ENCODE measurements at places on chromosomes 4 and X.

- DNase-seq = peak; percentile 31
Observed at GRCh38 chr4:3436798-3437581, 4.8 kb upstream of the HGFAC start.

DNA sequence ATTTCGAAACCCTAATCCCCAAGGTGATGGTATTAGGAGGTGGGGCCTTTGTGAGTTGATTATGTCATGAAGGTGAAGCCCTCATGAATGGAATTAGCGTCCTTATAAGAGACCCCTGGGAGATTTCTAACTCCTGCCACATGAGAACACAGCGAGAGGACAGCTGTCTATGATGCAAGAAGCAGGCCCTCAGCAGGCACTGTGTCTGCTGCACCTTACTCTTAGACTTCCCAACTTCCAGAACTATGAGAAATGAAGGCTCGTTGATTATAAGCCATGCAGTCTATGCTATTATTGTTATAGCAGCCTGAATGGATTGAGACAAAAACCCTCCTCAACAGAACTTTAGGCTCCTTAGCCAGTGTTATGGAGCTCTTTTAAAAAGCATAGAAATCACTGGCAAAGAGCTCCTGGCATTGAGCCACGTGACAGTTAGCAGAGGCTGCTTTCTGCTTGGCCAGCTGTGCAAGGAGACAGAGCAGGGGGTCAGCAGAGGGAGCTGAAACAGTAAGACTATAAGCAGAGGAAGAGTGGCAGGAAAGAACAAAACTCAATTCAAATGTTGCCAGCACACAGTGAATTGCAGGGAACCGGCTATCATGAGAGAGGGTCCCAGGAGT is 219.2 kb upstream of the FAT1 start:
- DNase-seq = peak; percentile 23

DNA sequence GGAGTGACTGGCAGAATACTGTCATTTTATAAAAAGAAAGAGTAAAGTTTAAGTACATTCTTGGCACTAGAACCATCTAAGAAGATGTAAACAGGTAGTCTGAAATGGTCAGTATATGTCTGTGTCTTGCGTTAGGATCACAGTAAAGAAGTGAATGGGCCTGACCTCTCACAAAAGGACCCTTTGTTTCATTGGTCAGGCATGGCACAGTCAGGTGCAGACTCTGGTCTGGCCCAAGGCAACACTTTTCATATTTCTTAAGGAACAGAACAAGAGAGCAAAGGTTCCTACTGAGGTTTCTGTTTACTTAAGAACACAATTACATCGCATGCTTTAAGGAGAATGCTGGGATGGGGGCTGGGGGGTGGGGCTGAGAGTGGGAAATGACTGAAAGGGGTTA is 48.1 kb downstream of the RPGR start:
- no peak for DNase-seq

- DNase-seq = peak; percentile 6
Observed at GRCh38 chrX:110665223-110666002, 130.2 kb downstream of the CHRDL1 start.

- DNase-seq = peak; percentile 58
Observed at GRCh38 chr4:182449186-182449929, 206.2 kb downstream of the TENM3 start.

GRCh38 chr4:128958194-128958593 is 135.1 kb downstream of the SCLT1 start:
- DNase-seq = no peak

GRCh38 chrX:105696870-105697269 is 125.5 kb upstream of the NRK start:
- DNase-seq = no peak

DNA sequence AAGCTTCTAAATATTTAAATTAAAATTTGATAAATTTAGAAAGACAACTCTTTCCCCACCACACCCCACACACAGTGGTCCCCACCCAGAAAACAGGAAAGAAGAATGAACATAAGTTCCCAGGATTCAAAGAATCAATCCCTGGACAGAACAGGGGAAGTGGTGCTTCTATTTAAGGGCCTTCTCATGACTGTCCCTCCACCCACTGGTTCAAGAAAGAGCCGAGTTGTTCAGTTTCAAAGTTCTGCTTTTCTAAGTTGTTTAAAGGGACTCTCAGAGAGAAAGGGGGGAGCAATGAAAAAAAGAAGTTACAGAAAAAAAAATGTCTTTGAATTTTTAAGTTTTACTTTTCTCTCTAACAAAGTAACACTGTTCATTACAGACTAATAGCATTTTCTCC is 195.8 kb downstream of the PDGFC start:
- DNase-seq = no peak

DNA sequence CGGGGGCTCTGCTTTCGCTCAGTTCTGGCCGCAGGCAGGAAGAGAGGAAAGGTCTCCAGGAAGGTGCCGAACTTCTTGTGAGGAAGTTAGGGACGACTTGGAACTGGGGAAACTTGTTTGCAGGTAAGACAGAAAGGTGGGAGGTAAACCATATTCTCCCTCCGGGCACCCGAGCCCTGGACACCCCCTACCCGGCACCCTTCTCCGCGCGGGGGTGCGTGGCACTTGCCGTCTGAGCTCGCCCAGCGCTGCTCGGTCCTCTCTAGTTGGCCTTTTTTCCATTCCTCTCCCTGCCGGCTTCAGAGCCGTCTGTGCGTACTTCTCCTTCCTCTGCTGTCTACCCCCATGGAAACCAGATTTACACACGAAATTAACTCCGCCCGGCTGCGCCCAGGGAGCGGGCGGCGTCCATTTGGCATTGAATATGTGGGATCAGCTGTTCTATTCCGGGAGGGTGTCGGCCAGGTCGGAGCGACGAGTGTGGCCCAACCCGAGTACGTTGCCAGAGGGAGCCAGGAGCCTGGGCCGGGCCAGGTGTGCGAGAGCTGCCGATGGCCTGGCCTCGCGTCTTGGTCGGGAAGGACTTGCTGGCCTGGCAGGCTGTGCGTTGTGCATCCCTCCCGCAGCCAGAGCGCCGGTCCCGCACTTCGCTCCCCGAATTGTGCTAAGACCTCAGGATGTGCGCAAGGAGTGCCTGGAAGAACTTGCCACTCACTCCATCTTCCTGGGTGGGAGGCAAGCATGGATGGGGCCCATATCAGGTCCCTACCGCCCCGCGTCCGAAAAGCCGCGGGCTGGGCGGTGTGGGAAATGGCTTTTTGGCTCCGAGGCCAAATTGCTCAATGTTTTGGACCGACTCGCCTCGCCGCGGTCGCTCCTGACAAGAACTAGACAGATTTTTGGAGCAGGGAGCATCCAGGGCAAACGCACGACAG is 1.7 kb downstream of the PDGFRA start:
- DNase-seq = no peak

DNA sequence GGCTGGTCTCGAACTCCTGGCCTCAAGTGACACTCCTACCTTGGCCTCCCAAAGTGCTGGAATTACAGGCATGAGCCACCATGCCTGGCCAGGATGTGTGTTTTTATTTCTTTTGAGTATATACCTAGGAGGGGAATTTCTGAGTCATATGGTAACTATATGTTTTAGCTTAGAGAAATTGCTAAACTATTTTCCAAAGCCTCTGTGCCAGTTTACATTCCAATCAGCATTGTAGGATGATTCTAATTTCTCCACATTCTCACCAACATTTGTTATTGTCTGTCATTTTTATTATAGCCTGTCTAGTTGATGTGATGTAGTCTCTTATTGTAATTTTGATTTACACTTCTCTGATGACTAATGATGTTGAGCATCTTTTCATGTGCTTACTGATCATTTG is 1576.0 kb downstream of the RPA4 start:
- no peak for DNase-seq

DNA sequence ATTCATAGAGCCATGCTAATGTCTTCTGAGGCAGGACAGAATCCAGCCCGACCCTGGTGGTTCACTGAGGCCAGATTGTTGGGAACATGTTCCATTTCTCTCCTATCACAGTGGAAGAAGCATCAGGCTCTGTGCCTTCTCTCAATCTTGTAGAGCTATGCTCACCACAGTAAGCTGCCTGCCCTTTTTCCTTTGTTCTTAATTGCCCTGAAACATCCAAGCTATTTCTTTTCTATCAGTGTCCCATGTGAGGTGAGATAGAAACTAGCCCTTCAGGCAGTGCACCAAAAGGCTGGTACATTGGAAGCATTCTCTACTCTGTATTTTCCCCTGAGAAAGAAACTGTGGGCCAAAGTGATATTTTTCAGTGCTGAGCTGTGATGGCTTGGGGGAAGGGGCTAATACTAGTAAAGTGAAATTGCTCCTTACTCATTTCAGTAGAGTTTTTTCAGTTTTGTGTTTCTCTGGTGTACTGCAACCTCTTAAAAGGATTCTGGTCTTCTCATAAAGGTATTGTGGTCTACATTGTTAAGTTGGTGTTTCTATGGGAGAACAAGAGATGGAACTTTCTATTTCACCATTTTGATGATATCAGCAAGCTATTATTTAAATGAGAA is 611.2 kb downstream of the RPA4 start:
- no peak for DNase-seq

DNA sequence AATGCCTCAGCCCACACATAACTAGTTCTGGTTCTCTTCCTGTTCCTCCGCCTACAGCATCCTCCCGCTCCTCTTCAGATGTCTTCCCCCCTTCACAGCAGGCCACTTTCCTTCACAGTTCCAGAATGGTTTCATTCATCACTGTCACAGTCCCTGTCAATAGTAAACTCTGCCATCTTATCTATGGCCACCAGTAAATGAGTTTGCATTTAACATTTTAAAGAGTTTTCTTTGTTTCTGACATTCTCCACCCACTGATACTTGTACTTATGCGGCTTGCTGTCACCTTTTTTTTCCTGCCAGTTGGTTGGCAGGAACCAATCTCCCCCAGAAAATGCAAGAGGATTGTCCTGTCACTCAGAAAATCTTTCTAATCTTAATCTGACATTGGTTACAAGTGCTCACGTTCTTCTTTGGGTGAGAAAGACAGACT is 114.1 kb downstream of the GLUD2 start:
- no peak for DNase-seq

DNA sequence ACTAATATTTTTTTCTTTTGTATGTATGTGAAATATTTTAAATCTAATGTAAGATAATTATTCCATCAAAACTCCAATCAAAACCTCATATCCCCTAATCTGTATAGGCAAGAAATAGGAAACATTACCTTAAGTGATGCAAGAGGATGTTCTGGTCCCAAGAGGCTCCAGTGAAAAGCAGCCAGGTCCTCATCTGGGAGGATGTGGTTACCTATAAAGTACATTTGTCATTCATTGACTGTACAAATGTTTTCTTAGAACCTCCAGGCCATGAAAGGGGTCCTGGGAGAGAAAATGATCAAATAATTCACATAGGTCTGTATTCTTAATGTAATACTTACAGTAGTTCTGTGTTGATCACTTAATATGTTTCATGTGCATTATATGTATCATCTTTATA is 25.5 kb downstream of the FAM120C start:
- DNase-seq = no peak

DNA sequence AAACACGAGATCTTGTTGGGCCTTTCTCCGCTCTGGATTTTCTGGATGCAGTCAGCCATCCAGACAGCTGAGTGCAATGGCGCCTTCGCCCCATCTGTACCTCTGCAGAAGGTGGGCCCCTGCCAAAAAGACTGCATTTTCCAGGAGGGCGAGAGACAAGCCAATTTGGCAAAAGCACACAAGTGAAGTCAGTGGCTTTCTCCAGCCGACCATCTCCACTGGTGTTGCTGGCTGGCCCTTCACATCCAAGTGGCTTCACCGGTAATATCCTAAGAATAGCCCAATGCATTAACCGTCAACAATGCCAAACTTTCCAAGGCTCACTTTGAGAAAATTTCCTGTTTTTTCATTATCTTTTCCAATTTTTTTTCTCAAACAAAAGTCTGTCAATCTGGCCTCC is 96.2 kb upstream of the MXRA5 start:
- DNase-seq = no peak

DNA sequence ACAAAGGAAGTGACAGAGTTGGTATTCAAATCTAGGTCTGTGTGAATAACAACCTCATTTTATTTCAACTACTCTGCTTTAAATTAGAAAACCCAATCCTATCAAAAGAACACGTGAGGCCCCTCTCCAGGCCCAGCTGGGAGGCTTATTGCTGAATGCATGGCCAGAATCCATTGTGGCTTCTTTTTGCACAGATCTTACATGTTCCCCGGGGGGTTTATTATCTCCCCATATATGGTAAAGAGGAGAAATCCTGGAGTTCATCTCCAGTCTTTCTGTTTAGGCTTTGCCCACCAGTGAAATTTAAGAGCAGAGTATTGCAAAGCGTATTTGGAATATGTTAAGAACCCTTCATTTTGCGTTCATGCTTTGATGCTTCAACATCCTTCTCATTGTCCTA is 655.6 kb downstream of the IL1RAPL1 start:
- no peak for DNase-seq

DNA sequence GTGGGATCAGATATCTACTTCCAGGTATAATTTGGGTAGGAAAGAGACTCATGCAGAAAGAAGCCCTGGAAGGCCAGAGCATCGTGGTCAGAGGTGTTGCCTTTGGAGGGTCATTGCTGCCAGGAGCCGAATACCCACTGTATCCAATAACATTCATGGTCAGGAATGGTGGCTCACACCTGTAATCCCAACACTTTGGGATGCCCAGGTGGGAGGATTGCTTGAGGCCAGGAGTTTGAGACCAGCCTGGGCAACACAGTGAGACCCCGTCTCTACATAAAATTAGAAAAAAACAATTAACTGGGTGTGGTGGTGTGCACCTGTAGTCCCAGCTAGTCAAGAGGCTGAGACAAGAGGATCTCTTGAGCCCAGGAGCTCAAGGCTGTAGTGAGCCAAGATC is 10.9 kb upstream of the F11 start:
- DNase-seq = no peak

GRCh38 chrX:84182516-84182915 is 5.5 kb downstream of the RPS6KA6 start:
- DNase-seq = no peak

DNA sequence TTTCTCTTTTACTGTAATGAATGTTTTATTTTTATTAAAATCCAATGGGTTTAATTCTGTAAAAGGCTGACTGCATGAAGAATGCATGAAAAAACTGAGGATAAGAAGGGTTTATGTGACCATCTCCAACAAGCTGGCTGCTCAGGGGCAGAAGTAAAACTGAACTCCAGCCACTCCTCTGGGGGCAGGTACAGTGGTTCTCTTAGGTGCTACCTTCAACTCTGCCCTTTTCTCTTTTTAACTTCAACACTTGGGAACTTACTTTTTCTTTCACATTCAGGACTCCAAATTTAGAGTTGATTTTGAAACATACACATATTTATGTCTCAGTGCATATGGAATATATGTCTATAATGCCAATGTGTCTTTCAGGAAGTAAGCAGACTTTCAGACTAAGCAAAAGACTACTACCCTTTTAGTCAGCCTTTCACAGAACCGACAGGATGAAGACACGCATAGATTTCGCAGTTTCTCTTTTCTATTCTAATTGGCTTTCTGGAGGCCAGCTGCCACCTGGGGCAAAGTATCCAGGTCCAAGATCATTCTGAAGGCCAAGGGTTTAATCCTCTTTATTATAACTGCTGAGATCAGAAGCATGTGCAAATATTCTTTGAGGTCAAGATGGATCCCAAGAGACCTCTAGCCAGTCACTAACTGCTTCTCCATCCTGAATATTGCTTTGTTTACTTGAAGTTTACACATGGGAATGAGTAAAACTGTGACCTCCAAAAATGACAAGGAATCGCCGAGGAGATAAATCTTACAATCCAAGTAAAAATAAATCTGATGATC is 30.7 kb downstream of the HS3ST1 start:
- no peak for DNase-seq

Data from amniotic epithelial cell (primary cell).